ENCODE measurements at places on chromosomes 7 and 10.

- no peak for DNase-seq
Measured at GRCh38 chr10:80108576-80109239, 23.8 kb upstream of the PLAC9 start.

DNA sequence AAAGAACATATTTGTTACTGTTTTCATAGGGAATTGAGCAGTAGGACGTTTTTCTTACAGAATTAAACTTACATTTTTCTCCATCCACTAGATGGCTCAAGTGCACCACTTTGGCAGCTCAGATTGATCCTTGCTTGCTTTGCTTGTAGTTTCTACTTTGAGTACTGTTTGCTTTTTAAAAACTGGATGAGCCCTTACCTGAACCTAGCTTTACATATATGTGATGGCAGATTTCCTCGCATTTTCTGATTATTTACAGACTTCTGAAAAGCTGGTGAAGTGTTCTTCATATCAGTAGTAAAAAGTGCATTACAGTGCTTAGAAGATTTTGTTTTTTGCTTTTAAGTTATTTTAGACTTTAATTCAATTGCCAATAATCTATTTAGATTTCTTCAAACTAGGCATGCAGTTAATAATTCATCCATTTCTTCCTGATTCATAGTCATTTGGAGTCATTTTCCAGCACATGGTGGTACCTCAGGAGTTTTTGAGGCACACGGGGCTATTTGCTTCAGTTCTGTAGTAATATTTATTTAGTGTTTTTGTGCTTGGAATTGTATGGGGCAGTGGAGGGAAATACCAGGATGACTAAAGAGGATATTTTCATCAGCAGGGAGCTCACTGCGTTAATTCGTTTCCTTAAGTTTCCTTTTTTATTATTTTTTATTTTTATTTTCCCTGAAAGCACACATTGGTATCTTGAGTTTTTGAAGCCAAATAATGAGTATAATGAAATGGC is 57.3 kb downstream of the MAPK8 start:
- peak; percentile 87 for DNase-seq

GRCh38 chr10:125375210-125375609 is 214.8 kb upstream of the CTBP2 start:
- no peak for DNase-seq

DNA sequence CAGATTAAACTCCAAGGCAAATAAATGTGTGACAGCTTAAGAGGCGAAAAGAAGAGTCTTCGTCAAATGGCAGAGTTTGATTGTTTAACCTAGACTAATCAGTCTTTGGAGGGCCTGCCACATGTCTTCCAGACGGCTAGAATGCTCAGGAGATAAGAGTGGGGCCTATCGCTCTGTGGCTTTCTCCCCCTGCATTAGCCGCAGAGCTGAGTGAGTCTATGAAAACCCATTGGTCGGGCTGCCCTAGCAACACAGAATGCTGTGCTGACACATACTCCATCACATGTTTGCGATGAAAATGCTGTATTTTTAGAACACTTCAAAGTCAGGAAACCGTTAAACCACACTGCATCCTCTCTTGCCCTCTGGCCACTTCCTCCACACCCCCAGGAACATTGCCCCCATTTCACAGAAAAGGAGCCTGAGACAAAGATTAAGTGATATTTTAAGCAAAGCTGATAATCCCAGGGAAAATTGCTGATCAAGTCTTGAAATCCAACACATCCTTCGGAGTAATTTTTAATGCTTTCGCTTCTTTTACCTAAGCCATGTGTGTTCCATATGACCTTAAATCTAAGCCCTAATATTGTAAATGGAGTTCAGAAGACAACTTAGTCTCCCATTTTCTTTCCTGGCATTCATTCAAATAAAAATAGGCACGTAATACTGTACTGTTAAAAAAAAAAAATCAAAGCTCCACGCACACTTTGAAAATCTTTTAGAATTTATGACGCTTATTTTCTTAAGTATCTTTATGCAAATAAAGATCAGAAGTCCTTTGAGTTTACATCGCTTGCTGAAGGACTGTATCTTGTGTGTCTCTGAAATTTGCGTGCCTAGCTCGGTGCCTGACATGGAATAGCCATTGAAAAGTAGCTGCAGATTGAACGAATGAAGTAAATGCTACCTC is 161.2 kb downstream of the CELF2 start:
- DNase-seq: peak; percentile 100

GRCh38 chr10:118584181-118584954 is 11.1 kb downstream of the PRLHR start:
- no peak for DNase-seq

DNA sequence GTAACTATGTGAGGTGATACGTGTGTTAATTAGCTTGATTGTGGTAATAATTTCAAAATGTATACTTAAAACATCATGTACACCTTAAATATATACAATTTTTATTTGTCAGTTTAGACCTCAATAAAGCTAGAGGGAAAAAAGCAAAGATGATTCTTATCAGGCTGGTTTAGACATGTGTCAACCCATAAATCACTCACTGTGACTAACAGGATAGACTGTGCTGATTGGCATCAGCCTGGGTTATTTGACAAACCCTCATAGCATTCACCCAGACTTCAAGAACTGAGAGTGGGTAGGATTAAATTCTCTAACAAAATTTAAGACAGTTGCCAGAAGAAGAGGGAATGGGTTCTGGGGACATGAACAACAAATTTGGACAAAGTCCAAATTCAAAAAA is 73.8 kb upstream of the TMEM140 start:
- DNase-seq: no peak

DNA sequence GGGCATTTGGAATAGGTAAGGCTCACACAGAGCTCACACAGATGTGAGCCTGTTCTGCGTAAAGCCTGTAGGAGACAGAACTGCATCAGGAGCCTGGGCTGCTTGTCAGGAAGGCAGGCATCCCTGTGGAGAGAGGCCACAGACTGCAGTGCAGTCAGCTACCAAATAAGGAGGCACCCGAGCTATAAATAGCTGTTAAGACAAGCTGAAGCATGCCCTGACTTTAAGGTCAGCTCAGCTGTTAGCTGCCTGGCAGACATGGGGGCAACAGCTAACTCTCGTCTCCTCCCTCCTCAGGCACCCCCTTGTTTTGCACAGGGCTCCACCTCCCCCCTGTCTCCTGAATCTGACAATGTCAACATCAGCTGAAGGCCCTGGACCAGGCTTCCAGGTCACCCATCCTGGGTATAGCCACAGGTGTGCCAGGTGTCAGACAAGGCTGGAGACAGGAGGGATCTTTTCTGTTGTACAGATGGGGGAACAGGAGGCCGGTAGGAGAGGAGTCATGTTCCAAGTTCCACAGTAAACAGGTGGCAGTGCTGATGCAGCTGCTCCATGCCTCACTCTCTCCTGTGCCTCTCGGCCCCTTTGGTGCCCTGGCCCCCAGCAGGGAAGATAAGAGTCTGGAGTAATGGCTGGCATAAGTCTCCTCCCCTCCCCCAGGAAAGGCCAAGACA is 27.6 kb upstream of the MKRN1 start:
- DNase-seq: no peak

Data from Kasumi-1 (cell line).